ENCODE measurements at places on chromosomes 3 and 15.

DNA sequence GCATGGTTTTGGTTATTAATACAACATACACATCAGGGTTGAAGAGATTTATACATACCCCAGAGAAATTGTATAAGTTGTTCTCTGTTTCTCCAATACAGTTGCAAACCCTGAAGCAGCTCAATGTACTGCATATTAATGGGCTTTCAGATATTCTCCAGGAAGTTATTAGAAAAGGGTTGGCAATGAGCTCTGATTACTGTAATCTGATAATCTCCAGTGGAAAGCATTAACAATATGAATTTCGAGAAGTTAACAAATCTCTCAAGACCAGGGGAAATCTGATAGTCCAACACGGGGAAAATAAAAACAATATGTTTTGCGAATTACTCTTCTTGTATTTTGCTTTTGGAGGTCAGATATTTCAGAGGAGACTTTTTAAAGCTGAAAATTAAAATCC is 950.1 kb downstream of the TBL1XR1 start:
- no peak for DNase-seq

GRCh38 chr15:69498987-69499386 is 46.4 kb downstream of the RPLP1 start:
- no peak for DNase-seq

- DNase-seq, result peak; percentile 58
These were observed 64.8 kb downstream of the BOC start for GRCh38 chr3:113275929-113276750.

DNA sequence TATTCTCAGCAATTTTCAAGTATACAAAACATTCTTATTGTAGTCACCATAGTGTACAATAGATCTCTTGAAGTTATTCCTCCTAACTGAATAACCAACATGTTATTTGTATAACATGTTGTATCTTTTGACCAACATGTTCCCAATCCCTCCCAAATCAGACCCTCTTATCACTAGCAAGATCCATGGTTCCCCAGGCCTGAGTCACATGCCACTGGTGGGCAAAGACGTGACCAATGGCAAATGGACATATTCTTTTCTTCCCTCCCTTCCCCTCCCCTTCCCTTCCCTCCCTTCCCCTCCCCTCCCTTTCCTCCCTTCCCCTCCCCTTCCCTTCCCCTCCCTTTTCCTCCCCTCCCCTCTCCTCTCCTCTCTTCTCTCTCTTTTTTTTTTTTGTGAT is 45.4 kb downstream of the AMOTL2 start:
- DNase-seq, result no peak

- no peak for DNase-seq
These were observed 251.5 kb downstream of the GABRG3 start for GRCh38 chr15:27222479-27222878.

DNA sequence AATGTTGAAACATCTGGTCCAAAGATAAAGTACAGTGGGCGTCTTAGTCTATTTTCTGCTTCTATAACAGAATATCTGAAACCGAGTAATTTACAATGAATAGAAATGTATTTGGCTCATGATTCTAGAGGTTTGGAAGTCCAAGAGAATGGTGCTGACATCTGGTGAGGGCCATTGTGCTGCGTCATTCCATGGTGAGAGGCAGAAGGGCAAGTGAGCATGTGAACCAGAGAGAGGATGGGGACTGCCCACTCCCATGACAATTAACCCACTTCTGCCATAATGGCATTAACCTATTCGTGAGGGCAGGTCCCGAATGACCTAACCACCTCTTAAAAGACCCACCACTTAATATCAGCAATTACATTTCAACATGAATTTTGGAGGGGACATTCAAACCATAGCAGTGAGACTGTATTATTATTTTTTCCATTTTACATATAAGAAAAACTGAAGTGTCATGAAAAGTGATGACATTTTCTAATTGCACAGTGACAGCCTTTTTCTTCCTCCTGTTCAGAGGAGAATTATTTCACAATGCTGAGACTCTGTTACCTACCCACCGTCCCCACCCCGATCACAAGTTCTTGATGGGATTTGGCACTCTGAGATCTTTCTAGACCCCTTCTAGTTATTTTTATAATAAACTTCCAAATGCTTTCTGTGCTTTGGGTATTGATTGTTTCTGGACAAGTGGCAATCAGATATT is 238.8 kb downstream of the RPLP1 start:
- DNase-seq, result no peak

GRCh38 chr3:94967196-94967595 is 904.3 kb downstream of the NSUN3 start:
- no peak for DNase-seq

- DNase-seq, result no peak
These were observed 384.9 kb upstream of the RARB start for GRCh38 chr3:25043177-25043576.

DNA sequence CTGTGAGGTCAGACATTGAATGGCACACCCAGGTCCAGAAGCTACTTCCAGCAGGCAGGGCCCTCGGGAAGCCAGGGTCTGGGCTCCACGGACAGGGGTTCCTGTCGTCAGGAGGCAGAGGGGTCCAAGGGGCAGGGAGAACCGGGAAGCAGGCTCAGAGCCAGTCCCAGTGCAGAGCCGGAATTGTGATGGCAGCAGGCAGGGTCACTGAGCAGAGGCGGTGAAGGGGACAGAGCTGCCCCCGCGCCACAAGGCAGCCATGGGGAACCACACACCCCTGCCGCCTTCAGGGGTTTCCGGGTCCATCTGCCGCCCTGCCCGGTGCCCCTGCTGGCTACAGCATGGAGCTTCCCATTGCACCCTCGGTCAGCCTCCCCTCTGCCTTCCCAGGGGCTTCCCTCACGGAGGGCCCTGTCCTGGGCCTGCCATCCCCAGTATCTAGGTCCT is 136.9 kb downstream of the NSMCE3 start:
- DNase-seq, result no peak

DNA sequence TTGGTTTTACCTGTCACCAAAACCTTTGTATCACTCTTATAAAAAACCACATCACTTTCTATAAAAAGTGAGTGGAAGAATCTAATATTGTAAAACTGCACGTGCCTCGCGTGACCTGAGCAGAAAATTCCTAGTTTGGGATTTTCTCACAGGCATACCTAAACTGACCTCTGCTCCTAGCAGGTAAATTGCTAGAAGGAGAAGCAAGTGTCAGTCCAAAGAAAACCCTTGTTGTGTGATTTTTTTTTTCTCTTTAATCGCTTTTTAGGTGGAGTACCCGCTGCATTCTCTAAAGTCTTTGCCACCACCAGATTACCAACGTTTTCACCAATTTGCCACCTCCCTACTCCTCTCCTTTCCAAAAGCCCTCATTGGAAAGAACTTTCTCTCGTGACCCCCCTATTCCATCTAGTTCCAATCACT is 534 bp upstream of the UBE2E1 start:
- no peak for DNase-seq

DNA sequence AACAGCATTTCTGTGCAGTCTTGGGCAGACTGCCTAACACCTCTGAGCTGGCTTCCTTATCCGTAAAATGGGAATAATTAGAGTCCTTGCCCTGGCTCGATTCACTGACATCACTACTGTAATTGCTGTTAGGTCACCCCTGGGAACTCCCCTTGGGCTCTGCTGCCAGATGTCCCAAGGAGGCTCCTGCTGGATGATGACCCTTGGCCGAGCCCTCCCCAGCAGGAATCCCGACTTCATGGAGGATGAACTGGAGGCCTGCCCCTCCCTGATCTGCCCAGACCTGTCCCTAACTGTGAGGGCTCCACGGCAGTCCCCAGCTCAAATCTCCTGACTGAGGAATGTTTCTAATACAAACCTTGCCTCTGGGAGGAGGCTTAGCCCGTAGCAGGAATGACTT is 18.0 kb downstream of the ESYT3 start:
- no peak for DNase-seq

- DNase-seq, result no peak
These were observed 99.2 kb upstream of the MEIS2 start for GRCh38 chr15:37199545-37199944.

- DNase-seq, result no peak
These were observed 165.7 kb downstream of the GAP43 start for GRCh38 chr3:115788921-115789470.

DNA sequence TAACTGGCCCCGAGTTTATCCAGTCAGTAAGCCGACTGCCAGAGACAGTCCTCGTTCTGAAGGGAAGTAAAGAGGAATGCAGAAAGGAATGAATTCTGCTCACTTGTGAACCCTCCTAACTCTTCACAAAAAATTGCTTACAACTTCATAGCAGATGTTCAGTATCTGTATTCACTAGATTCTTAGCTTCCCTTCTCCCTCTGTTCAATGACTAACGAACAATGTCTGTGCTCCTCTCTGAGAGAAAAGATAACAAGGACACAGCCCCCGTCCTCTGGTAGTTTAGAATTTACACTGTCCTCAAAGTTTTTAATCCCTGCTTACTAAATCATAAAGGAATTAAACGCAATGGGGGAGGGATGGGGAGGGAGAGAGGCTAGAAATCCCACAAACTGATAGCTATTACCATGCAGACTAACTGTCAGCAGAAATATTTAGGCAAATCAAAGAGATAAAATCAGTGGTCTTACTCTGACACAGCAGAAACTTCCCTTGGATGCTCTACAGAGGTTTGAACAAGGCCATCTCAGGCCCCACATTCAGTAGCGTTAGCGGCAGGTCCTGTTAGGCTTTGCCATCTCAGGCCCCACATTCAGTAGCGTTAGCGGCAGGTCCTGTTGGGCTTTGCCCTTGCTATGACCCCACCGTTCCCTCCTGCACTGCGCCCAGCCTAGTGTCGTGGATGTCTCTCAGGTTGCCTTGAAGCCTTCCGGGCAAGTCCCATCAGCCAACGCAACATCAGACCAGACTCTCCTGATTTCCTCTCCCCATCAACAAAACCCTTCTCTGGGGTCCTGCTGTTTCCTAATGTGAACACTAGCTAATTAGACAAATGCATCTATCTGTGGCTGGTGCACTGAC is 23.4 kb downstream of the NRROS start:
- DNase-seq, result no peak

DNA sequence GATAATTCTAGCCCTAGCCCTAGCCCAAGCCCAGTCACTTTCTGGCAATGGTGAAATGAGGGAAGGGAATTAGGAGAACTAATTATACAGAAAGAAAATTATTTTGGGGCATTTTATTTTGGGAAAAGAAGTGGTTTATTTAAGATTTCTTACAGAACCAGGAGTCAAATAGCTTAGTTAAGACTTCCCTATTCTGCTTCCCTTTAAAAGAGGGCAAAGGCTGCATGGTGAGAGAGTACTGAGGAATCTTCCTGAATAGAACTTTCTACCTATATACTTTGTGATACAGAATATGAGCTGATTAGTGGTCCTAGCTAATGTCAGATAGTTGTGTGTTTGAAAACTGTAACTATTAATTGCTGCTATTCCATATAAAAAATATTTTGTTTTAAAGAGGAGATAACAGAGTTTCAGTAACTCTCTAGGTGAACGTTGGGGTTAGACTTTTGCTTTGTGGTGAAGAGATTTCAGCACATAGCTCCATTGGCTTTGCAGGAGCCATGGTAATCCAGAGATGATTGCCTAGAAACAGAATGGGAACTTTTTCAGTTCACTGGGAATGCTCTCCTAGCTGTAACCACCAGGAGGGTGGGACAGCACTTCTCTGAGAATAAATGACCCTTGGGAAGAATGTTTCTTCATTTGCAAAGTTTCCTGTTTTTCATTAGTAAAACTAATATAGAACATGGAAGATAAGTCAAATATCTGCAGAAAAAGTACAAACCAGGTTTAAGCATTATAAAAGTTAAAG is 5.3 kb upstream of the GCSAM start:
- no peak for DNase-seq

GRCh38 chr3:55755516-55756205 is 268.6 kb upstream of the WNT5A start:
- no peak for DNase-seq

DNA sequence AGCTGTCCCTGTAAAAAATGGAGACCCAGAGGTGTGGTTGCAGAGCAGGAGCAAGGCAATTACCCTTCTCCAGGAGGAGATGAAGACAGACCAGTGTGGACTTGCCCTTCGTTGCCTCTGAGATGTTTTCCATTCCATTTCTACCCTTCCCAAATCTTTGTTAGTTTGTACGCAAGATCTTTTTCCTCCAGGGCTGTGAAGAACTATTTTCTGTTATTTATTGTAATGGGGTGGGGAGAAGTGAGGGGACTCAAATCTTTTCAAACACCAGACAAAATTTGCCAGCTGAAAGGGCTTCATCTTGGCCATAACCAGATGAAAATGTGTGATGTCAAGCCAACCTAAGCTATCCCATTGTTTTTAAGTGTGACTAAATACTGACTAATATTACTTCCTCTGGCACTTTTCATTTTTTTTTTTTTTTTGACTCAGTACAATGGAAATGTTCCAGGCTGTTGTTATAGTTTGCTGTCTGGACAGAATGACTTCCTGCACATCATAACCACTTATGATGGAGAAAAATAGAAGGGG is 271.3 kb upstream of the TPRG1 start:
- DNase-seq, result no peak

DNA sequence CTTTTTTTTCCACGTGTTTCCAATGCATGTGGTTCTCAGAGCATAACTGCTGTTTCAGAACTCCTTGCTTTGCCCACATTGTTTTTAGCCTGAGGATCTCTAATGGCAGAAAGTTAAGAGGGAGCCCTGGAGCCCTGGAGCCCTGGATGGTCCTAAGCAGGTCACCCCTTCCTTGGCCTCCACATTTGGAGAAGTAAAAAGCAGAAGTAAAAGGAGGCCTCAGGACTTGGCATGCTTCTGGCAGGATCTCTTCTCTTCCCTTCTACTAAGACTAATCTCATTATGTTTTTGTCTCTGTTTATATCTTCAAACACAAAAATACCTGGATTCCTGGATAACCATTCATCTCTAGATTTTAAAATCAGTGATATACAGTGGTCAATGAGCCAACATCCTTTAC is 50.1 kb downstream of the P2RY1 start:
- no peak for DNase-seq

- DNase-seq, result no peak
These were observed 49.9 kb downstream of the RPLP1 start for GRCh38 chr15:69502470-69503045.

DNA sequence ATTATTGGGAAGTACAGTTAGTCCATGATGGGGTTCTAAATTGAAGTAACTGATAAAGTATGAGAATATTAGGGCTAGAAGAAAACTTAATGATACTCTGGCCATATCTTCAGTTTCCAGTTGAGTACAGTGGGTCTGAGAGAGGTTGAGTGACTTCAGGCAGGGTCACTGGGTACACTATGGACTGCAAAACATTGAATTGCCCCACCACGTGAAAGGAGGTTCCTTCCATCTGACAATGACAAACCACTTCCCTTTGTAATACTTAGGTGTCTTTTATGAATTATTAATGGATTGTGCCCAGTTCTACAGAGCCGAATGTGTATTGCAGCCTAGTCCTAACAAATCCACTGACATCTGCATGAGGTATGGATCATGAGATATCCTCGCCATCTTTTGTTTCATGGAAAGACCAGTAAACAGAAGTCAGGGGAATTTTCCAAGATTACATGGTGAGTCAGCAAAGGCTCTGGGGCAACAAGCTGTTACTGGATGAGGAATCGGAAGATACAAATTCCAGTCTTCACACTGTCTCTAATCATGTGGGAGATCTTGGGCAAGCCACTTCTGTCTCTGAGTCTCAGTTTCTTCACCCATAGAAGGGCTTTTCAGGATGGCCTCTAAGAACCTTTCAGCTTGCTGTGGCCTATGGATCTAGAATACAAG is 66.5 kb upstream of the BCL6 start:
- no peak for DNase-seq

- no peak for DNase-seq
These were observed 19.4 kb upstream of the PLCL2 start for GRCh38 chr3:16865335-16865734.

GRCh38 chr3:189372243-189372642 is 200.5 kb downstream of the TPRG1 start:
- DNase-seq, result no peak

GRCh38 chr15:60374209-60374608 is 23.6 kb downstream of the ANXA2 start:
- DNase-seq, result no peak

- DNase-seq, result no peak
These were observed 17.8 kb downstream of the LRIG1 start for GRCh38 chr3:66483006-66483405.
